T-helper 17 cell (primary cell): ENCODE measurements at places on chromosomes 4 and X. TPM values are rescaled to one million over a fixed set of nuclear protein-coding genes. Genes with fewer than 3 reads are reported as not detected.

Gene HS3ST1
- not detected for total RNA-seq

Gene CC2D2A
- 1.6 TPM for total RNA-seq

Gene DMRTC1B
- total RNA-seq, result 0.65 TPM

Gene USP9X
- total RNA-seq, result 86.2 TPM

Gene CENPVL3
- total RNA-seq, result not detected

Gene NOA1
- 15.6 TPM for total RNA-seq

Gene PRSS12
- total RNA-seq, result not detected

Gene FAM184B
- total RNA-seq, result not detected
